Psoas muscle (tissue), 8 donors: ENCODE measurements at places on chromosomes 1 and 21. TPM values are rescaled to one million over a fixed set of nuclear protein-coding genes. Genes with fewer than 3 reads are reported as not detected.

DNA sequence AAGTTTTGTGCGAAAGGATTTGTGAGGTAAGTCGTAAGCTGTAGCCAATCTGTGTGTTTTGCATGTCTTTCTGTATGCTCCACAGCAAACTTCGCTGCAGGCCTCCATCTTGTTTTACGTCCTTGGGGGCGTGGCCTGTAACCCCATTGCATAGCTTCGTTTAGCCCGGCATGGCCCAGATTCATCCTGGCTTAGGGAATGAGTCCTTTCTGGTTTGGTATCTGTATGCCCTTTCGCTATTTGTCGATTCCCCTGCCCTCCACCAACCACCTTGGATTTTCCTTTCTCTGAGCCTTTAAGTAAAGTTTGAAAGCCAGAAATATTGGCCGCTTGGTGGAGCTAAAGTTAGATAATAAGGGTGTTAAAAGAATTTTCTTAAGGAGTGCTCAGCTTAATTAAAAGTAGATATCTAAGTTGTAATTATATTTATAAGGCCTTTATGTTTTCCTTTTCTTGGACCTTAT lies 1.1 kb downstream of the THEM4 start:
- no peak for DNase-seq

- DNase-seq: no peak
Observed at GRCh38 chr1:29575277-29575676, 339.0 kb downstream of the PTPRU start.

GRCh38 chr1:242448910-242449645 lies 75.4 kb downstream of the PLD5 start:
- DNase-seq: no peak

DNA sequence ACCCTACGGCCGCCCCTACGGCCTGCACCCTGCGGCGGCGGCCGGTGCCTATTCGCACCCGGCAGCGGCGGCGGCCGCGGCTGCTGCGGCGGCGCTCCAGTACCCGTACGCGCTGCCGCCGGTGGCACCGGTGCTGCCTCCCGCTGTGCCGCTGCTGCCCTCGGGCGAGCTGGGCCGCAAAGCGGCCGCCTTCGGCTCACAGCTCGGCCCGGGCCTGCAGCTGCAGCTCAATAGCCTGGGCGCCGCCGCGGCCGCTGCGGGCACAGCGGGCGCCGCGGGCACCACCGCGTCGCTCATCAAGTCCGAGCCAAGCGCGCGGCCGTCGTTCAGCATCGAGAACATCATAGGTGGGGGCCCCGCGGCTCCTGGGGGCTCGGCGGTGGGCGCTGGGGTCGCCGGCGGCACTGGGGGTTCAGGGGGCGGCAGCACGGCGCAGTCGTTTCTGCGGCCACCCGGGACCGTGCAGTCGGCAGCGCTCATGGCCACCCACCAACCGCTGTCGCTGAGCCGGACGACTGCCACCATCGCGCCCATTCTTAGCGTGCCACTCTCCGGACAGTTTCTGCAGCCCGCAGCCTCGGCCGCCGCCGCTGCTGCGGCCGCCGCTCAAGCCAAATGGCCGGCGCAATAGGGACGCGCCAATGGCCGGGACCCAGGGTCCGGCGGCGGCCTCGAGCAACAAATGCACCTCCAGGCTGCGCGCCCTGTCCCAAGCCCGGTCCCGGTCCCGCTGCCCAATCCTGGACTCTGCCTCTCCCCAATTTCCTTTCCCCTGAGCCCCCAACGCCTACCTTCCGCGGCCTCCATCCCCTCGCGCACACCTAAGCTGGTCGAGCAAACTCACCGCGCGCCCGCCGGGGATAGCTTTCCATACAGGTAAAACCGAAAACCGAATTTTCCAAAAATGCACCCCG lies 1.8 kb downstream of the FOXD3 start:
- DNase-seq: no peak

- DNase-seq: no peak
Observed at GRCh38 chr1:83750201-83750600, 248.7 kb downstream of the TTLL7 start.

GRCh38 chr1:42392255-42392654 lies 11.7 kb downstream of the RIMKLA start:
- DNase-seq: no peak

Gene PROK1
- 0.16 TPM for total RNA-seq

- DNase-seq: no peak
Observed at GRCh38 chr1:44519035-44519676, 114.1 kb downstream of the RNF220 start.

- no peak for DNase-seq
Observed at GRCh38 chr1:6645018-6645417, 20.4 kb downstream of the THAP3 start.

DNA sequence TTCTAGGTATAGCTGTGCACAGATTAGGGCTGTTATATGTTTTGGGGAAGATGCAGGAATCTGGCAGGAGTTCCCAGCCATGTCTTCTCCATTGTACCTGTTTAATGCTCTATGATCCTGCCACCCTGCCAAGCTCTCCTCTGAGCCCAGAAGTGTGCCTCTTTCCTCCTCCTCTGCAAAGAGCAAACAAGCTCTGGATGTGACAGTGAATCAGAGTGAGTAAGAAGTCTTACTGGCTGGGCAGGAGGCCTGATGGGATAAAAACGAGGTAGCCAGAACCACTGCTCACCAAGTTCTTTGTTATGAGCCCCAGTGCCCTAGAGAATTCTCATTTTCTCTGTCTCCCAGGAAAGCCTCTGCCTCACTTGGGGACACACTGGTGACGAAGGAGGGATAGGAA lies 69.0 kb downstream of the BRINP2 start:
- no peak for DNase-seq

DNA sequence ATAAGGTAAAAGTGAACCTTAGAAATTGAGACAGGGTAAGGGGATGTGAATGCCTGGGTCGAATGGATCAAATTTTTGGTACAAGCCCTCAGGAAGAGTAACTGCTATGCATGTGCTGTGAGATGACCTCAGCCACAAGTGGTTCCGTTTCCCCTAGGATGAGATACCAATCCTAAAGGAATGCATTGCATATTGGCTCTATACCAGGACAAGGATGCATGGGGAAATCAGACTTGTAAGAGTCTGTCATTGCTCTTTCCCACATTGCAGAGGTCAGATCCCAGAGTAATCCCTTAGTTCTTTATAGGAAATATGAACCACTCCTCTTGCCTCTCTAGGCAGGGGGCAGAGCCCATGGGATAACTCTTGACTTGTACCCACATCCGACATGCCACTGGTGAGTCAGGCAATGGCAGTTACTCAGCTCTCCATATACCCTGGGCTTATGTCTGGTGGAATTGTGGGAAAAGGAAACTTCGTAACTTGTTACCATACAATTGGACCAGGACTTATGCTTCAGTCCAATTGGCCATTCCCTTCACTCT lies 428.3 kb upstream of the ZRANB2 start:
- DNase-seq: no peak

Gene DPT
- total RNA-seq: 12.3 TPM

DNA sequence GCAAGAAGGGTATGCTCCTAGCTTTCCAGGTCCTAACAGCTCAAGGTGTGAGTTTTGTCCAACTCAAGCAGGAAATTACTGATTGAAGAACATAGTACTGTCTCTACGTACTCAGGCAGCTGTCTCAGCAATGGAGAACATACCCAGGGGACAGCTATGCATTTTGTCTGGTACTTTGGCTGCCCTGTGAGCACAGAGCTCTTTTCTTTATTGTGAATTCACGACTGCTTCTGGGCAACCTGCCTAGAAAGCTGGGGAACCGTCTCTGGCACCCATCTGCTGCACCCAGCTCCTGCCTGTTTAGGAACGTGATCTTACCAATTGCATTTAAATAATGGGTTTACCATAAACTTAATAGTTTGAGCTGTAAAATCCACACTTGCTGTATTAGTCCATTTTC lies 258.1 kb downstream of the HHAT start:
- DNase-seq: no peak

DNA sequence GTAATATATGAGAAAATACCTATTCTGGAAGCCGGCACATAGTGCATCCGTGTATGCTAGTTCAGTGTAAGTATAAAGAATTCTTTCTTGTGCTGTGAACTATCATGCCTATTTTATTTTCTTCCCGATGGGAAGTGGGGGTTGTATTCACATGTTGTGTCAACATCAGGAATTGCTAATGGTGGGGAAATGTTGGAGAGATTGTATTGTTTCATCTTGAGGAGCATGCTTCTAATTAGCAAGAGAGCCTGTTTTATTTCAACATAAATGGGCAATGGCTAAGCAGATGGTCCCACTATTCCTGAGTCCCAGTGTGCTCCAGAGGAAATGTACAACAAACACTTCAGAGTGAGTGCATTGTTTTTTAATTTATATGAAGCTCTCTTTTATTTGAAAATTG lies 485.2 kb downstream of the PLPP3 start:
- DNase-seq: no peak

Gene CR1L
- not detected for total RNA-seq

Gene CD1E
- total RNA-seq: not detected

Gene DEPDC1
- 0.08 TPM for total RNA-seq

GRCh38 chr1:229657993-229658755 lies 32.1 kb downstream of the URB2 start:
- no peak for DNase-seq

DNA sequence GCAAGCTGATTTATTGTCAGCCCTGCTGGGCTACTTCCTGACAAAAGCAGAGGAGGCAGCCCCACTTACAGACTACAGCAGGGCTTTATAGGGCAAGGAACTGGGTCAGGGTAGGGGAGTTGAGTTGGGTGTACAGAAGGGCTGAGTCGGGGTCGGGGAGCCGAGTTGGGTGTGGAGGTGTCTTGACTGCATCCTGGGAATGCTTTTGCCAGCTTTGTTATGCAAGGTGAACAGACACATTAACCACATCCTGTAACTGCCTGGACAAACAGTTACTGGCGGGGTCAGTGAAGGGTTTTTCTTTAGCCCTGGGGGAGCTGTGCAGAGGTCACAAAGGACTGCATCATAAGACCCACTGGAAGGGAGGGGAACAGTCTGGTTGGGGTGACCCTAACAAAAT lies 39.1 kb upstream of the GBP5 start:
- no peak for DNase-seq

- no peak for DNase-seq
Observed at GRCh38 chr1:199010492-199010891, 371.7 kb downstream of the PTPRC start.

- DNase-seq: no peak
Observed at GRCh38 chr1:147502760-147503159, 38.5 kb upstream of the BCL9 start.

DNA sequence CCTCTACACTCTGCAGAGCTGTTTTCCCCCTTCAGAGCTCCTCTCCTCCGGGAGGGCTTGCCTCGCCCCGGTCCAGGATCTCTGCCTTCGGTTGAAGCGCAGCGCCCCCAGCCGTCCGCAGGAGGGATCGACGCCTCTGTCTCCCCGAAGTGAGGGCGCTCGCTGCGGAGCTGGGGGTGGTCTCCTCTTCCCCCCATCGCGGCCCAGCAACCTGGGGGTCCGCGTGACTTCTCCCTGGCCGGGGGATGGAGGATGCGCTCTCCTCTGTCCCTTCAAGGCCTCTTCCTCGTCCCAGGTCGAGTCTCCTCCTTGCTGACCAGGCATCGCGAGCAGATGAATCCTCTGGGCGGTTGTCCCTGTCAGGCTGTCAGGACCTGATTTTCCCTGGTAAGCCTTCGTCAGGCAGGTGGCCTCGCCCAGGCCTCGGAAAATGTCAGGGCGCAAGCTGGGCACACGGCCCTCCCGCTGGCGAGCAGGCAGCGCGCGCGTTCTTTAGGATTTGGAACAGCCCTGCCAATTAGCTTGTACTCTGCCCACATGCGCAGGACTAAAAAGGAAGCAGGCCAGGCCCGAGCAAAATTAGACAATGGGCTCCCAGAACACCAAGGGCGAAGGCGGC lies 90.5 kb downstream of the EDEM3 start:
- peak; percentile 77 for DNase-seq

- no peak for DNase-seq
Observed at GRCh38 chr1:226749467-226749866, 10.4 kb upstream of the ITPKB start.
